Progenitor cell of endocrine pancreas (in vitro differentiated cells): ENCODE measurements at places on chromosomes 2 and 18.

- no peaks in the 10 kb centered on the region for H3K4me1 ChIP-seq
- no peak overlapping the region for H3K27ac ChIP-seq
- no peak for DNase-seq
- peaks cover 9% of the 10 kb centered on the region for H3K36me3 ChIP-seq
- no peaks in the 10 kb centered on the region for H3K27me3 ChIP-seq
- H3K4me3 ChIP-seq, result no peak overlapping the region
Observed at GRCh38 chr18:62977512-62977911, 262.2 kb downstream of the PHLPP1 start.

GRCh38 chr2:147711031-147711430 is 133.8 kb upstream of the ACVR2A start:
- no peaks in the 10 kb centered on the region for H3K36me3 ChIP-seq
- H3K4me3 ChIP-seq, result no peak overlapping the region
- no peak overlapping the region for H3K27ac ChIP-seq
- peaks cover 1% of the 10 kb centered on the region for H3K4me1 ChIP-seq
- no peak for DNase-seq

DNA sequence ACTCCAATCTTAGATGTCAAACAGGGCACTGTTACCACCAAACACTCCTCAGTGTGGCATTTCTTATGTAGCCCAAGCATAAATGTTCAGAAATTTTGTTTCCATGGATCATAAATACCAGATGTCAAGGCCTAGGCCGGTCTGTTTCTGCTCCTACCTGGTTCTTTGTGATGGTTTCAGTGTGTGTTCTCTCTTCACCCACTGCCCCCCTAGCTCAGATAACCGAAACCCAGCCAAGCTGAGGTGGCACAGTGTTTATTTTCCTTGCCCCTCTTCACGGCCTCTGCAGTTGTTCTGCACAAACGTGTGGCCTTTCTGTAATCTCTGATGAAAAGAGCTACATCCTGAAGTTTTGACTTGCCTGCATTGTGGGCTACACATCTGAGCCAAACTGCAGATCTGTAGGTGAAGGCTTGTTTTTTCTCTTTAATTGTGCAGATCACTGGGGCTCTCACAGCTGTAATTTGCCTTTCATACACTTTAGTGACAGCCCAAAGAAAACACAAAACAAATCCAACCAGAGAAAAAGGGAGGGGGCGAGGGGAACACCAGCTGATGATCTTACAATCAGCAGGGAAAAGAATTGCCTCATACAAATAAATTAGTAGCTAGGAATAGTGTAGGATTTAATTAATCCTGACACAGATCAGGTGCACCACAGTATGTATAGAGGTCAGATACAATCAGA is 99.1 kb downstream of the NRP2 start:
- DNase-seq, result no peak
- H3K27ac ChIP-seq, result no peak overlapping the region
- H3K4me3 ChIP-seq, result no peak overlapping the region

- DNase-seq, result no peak
- no peak overlapping the region for H3K4me3 ChIP-seq
- peaks cover 2% of the 10 kb centered on the region for H3K36me3 ChIP-seq
- no peaks in the 10 kb centered on the region for H3K4me1 ChIP-seq
- no peak overlapping the region for H3K27ac ChIP-seq
- H3K27me3 ChIP-seq, result no peaks in the 10 kb centered on the region
Observed at GRCh38 chr18:30186245-30186644, 856.3 kb downstream of the DSC3 start.

DNA sequence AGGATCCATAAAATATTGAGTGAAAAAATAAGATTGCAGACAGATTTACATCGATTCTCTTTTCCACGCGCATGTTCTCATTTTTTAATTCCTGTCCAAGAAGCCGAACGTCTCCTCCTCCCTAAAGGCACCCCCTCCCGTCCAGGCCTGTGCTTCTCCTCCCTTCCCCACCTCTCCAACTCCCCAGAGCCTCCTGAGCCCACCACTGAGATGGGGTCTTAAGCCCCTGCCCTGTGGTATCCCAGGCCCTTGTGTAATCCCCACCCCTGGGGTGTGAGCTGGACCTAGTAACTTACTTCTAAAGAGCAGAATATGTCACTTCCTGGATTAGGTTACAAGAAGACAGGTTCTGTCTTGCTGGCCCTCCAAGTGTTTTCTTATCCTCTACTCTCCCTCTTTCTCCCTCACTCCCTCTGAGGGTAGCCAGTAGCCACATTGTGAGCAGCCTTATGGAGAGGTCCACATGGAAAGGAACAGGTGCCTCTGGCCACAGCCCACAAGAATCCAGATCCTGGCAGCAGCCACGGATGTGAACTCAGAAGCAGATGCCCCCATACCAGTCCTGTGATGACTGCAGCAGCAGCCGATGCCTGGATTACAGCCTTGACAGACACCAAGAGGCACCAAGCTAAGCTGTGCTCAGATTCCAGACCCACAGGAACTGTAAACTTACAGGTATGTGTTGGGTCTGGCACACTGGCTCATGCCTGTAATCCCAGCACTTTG is 39.6 kb upstream of the OTOS start:
- H3K4me3 ChIP-seq, result no peak overlapping the region
- H3K4me1 ChIP-seq, result peaks cover 4% of the 10 kb centered on the region
- peaks cover 32% of the 10 kb centered on the region for H3K27me3 ChIP-seq
- no peaks in the 10 kb centered on the region for H3K36me3 ChIP-seq

- no peak for DNase-seq
- H3K36me3 ChIP-seq, result no peaks in the 10 kb centered on the region
- no peak overlapping the region for H3K4me3 ChIP-seq
- no peak overlapping the region for H3K27ac ChIP-seq
Observed at GRCh38 chr2:41199334-41199733, 747.4 kb upstream of the SLC8A1 start.

DNA sequence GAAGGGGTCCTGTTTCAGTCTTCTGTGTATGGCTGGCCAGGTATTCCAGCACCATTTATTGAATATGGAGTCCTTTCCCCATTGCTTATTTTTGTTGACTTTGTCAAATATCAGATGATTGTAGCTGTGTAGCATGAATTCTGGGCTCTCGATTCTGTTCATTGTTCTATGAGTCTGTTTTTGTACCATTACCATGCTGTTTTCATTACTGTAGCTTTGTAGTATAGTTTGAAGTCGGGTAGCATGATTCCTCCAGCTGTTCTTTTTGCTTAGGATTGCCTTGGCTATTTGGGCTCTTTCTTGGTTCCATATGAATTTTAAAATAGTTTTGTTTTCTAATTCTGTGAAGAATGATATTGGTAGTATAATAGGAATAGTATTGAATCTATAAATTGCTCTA is 6.0 kb downstream of the SH3YL1 start:
- no peak overlapping the region for H3K4me3 ChIP-seq
- no peak for DNase-seq
- H3K27ac ChIP-seq, result no peak overlapping the region
- H3K36me3 ChIP-seq, result peaks cover 15% of the 10 kb centered on the region
- H3K4me1 ChIP-seq, result peaks cover 38% of the 10 kb centered on the region

- H3K4me1 ChIP-seq, result peaks cover 63% of the 10 kb centered on the region
- no peaks in the 10 kb centered on the region for H3K27me3 ChIP-seq
- no peak overlapping the region for H3K27ac ChIP-seq
- no peaks in the 10 kb centered on the region for H3K36me3 ChIP-seq
- DNase-seq, result no peak
Observed at GRCh38 chr18:75213611-75214331, 3.2 kb downstream of the TSHZ1 start.

DNA sequence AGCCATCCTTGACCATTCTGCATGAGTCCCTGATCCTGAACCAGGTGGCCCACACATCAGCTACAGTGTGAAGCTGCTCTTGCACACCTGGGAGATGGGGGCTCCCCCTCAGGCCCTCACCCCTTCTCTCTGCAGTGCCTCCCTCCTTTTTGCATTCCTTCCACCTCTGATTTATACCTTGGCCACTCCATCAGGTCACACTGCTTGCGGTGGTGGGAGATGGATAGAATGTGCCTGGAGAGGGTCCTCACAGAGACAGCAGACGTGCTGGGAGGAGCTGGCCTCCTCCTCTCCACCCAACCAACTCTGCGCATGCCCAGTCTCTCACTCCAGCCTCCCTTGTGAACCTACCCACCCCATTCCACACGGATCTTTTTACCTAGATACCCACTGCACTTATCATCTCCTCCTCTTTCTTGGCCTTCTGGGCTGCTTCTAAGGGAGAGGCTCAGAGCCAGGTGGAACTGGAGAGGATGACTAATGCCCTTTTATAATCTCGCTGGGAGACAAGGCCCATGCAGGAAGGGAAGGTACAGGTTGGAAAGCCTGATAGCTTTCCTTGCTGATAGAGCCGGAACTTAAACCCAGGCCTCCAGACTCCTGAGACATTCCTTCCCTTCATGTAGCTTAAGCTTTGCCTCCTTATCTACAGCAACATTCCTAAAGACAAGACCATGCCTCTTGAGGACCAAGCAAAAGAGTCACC is 205.1 kb downstream of the ZBTB7C start:
- H3K27ac ChIP-seq, result no peak overlapping the region
- no peaks in the 10 kb centered on the region for H3K36me3 ChIP-seq
- no peak overlapping the region for H3K4me3 ChIP-seq
- DNase-seq, result no peak
